ENCODE measurements at places on chromosomes 16 and 17. TPM values are rescaled to one million over a fixed set of nuclear protein-coding genes. Genes with fewer than 3 reads are reported as not detected.

DNA sequence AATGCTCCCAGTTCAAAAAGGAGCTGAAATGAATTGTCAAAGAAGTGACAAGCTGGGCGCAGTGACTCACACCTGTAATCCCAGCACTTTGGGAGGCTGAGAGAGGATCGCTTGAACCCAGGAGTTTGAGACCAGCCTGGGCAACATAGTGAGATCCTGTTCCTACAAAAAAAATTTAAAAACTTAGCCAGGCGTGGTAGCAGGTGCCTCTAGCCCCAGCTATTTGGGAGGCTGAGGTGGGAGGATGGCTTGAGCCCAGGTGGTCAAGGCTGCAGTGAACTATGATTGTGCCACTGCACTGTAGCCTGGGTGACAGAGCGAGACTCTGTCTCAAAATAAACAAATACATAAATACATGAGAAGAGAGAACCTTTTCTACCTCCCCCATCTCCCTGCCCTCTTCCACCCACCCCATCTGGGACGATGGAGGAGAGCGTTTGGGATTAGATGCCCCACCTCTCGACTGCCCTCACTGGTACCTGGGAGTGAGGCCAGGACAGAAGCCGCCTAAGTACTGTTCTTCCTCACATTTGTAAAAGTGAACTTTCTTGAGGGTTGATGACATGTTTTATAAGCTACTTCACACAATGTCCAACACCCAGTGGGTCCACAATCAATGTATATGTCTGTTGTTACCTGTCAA lies 2.4 kb downstream of the IL4R start:
- no peak for DNase-seq

GRCh38 chr17:48442819-48443218 lies 12.8 kb upstream of the SKAP1 start:
- DNase-seq: no peak

DNA sequence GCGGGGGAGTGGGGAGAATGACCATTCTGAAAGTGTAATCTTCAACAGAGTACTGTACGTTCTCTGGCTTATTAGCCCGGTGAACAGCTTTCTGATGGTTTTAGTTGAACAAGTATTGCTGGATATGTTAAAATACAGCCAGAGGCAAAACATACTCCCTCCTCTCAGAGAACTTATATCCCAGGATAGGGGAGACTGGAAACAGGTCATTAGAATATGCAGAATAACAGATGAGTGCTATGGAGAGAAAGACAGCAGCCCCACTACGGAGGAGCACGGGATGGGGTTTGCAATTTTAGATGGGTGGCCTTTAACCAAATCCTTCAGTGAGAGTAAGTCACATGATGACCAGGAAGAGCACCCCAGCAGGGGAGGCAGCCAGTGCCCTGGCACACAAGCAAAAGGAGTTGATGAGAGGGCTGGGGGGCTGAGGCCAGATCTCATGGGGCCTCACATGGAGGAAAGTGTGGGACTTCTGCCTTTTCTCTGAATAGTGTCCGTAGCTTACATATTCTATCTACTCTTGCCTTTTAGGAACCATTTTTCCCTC lies 43.1 kb upstream of the SEC14L1 start:
- no peak for DNase-seq

- DNase-seq: no peak
These were observed 76.5 kb downstream of the GPRC5B start for GRCh38 chr16:19808061-19808641.

GRCh38 chr16:66476328-66477027 lies 49.4 kb downstream of the BEAN1 start:
- no peak for DNase-seq

GRCh38 chr17:35731239-35731916 lies at the start of gene RASL10B:
TSS of gene RASL10B (plus strand) at chr17:35731639. CDS start at chr17:35735185, 3,546 bp downstream.
- DNase-seq: peak; percentile 73

DNA sequence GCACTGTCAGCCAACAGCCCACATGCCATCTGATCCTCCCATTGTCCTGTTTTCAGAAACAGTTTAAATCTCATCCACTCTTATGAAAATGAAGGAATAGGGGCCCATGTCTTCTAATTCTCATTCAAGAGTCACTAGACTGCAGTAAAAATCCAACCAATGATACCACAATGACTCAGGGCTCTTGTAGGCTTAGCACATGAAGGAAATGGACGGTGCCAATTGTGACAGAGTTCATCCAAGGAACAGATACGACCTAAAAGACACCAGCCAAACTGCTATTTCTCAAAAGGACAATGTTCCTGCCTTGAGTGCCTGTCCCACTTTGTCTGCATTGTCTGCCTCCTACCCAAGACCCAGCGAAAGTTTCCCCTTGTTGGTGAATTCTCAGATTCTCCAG lies 204.8 kb upstream of the COX10 start:
- DNase-seq: no peak

GRCh38 chr17:57480438-57481196 lies 224.3 kb downstream of the MSI2 start:
- peak; percentile 54 for DNase-seq

DNA sequence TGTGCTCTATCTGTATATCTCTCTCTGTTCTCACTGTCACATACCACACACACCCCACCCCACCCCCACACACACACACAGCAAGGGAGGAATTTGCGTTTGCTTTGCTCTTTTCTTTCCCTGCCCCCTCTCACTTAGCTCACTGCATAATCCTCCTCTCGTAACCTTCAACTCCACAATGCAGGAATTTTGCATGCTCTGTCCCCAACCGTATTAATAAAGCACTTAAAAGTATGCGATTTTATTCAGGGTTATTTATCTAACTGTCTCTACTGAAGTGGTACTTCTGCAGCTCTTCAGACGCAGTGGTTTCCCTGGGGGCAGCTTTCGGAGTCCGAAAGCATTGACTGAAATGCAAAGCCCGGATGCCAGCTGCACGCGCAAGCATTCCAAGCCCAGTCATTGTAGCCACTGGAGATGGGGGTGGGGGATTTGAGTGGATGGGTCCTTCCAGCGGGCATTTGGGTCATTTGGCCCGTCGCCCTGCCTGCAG lies 105.4 kb upstream of the RBFOX1 start:
- DNase-seq: no peak

CLEC16A gene
- 20.9 TPM for total RNA-seq

- peak; percentile 54 for DNase-seq
These were observed 76.8 kb downstream of the SEC14L1 start for GRCh38 chr17:77217566-77217965.

DNA sequence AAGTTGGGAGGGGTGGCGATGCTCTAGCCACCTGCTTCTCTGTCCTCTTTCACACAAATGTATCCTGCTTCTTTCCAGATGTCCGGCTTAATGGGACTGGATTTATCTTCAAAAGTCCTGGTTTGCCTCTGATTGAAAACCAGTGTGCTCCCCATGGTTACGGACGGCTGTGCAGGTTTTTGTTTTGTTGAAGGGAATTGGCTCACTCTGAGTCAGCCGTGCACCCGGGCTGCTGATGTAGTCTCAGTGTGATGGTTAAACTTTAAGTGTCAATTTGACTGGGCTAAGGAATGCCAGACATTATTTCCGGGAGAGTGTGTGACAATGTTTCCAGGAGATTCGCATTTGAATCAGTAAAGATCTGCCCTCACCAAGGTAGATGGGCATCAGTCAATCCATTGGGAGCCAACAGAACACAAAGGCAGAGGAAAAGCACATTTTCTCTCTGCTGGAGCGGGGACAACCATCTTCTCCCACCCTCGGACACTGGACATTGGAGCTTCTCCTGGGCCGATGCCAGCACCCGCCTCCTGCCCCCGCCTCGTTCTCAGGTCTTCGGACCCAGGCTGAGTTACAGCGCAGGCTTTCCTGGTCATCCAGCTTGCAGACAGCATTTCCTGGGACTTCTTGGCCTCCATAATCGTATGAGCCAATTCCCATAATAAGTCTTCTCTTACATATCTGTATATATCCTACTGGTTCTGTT lies 126.9 kb upstream of the TNRC6C start:
- peak; percentile 49 for DNase-seq

RND2 gene
- 0.65 TPM for total RNA-seq

DNA sequence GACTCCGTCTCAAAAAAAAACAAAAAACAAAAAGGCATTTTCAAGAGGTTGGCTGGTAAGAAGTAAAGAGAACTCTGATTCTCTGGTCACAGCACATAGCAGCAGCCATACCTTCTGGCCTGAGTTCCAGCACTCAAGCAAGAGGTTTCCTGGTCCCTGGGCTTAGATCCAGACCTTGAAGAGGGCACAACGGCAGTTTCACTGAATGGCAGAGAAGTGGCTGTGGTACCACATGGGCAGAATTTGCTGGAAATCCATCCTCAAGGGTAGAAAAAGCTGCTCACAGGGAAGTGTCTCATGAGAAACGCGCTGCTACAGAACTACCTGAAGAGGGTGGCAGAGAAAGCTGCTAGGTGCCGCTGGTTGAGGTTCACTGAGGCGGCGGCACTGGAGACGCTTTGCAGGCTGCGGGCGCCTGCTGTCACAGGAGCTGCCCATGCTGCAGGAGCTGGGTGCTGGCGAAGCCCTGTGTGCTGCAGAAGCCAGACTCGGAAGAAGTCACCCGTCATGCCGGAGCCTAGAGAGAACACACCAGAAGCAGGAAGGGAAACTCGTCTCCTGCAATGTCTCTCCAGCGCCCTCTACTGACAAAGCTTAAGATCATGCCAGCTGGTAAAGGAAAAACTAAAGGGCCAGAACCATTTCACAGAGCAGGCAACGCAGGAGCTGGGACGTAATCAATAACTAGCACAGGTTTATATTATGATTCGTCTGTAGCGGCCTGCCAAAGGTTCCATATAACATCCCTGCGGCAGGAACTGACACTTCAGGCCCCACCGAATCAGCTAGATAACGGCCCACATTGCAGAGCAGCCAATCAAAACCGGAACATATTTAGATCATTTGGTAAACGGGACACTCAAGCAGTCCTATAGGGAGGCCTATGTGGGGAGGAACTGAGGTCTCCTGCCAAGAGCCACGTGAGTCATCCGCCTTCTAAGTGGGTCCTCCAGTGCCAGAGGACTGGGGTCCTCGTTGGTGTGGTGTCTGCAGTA lies 5.4 kb upstream of the ZNF213 start:
- peak; percentile 74 for DNase-seq

CHST6 gene
- 0.78 TPM for total RNA-seq

PITPNM3 gene
- 0.27 TPM for total RNA-seq

- no peak for DNase-seq
These were observed 123.0 kb downstream of the CHD9NB start for GRCh38 chr16:52929478-52930400.

- no peak for DNase-seq
These were observed 13.7 kb upstream of the VWA3A start for GRCh38 chr16:22078656-22079055.

DNA sequence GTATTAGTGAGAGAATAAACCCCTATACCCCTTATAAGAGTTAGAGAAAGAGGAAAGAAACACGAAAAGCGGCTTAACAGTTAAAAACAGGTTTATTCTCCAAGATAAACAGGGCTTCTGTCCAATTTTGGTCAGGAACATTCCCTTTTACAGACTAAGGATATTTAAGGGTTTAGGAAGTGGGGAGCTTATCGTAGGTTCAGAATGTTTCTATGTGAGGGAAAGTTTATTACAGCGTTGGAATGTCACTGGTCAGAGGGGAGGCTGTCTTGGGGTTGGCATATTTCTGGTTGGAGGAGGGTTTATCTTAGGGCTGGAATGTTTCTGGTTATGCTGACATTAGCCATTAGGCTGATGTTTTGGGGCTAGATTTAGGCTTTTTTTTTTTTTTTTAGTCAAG lies 34.1 kb upstream of the WWOX start:
- DNase-seq: no peak

ZNF624 gene
- total RNA-seq: 1.4 TPM

BICDL2 gene
- total RNA-seq: not detected

DNA sequence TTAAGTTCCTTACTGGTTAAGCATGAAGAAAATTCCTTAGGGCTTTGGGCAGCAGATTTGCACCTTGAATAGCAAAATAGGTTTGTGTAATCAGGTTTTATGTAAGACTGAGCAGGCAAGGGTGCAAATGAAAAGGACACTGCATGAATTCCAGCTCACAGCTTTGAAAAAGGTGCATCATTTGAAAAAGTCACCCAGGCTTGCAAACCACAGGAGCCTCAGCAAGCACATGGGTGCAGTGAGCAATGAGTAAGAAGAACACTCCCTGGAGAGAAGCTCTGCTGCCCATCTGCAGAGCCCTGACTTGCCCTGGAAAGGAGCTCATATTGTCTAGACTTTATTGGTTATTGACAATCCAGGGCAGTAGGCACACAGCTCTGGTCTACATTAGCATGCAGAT lies 165.6 kb upstream of the KCNJ16 start:
- DNase-seq: no peak

DNA sequence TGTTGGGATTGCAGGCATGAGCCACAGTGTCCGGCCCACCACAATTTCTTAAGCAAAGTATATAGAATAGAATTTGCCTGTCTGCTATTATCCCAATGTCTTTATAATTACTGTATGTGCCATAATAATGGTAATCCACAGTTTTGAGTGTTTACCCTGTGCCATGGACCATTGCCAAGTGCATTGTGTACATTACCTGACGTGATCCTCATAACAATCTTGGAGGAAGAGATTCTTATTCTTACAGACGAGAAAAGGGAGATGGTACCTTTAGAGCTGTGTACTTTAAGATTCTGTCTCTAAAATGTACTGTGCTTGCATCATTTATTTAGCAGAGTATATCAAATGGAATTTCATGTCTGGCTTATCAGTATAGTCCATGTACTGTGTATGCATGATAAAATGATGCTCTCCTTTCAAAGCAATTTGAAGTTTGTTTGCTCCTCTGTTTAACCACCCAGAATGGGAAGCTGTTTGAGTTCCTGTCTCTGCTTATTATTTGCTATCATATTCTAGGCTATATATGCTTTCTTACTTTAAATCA lies 13.8 kb upstream of the CDR2 start:
- no peak for DNase-seq

GRCh38 chr17:8934346-8934745 lies 31.2 kb downstream of the PIK3R5 start:
- no peak for DNase-seq

DNA sequence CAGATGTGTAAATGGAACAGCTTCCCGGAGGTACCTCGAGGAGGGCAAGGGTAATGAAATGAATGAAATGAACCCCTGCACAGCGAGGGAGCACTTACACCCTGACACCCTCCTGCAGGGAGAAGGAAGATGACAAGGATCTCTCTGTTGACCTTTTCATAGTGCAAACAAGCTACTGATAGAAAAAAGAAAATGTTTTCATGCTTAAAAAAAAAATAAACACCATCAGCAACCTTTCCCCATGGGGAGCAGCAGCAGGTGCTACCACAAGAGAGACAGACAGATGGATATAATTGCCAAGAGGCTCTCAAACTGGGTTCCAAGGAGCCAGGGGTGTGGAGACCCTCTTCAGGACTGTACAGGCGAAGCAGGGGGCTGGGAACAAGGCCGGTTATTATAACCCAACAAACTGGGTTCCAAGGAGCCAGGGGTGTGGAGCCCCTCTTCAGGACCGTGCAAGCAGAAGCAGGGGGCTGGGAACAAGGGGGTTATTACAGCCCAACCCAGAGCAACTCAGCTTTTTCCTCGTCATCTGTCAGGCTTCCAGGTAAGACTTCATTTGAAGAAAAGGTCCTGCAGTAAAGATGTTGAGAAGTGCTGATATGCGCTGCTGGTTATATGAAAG lies 718 bp upstream of the RPH3AL start:
- no peak for DNase-seq

DNAH2 gene
- not detected for total RNA-seq

CTCF gene
- total RNA-seq: 24.9 TPM
